ENCODE measurements at places on chromosomes 2 and 18.

DNA sequence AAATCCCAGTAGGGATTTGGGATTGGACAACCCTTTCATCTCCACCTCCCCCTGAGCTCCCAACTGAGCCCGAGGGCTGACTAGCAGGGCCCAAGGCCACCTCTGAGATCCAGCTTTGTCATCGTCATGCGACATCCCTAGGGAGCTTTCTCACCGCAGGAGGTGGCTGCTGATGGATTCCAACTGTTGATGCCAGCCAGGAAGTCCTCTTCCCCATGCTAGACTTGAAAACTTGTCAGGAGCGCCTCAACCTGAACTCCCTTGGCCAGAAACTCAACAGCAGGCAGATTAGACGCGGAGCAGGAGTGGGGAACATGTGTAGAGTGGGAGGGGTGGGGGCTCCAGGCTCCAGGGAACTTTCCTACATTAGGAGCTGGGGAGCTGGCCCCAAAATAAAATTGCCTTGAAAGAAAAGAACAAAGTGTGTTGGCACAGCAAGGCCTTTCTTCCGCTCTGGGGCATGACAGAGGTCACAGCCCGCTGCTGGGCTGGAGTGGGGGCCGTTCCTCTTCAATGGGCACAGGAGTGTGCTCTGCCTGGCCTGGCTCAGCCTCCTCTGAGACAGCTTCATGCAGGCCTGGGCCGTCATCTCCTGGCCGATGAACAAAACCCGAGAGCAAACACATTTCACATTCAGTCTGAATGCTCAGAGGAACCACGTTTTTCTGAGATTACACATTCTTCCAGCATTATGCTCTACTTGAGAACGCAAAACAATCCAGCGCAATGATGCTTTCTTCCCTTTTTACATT is 34.5 kb downstream of the EMILIN2 start:
- peak; percentile 49 for DNase-seq

- DNase-seq: no peak
Observed at GRCh38 chr18:5515011-5515784, 28.6 kb downstream of the EPB41L3 start.

DNA sequence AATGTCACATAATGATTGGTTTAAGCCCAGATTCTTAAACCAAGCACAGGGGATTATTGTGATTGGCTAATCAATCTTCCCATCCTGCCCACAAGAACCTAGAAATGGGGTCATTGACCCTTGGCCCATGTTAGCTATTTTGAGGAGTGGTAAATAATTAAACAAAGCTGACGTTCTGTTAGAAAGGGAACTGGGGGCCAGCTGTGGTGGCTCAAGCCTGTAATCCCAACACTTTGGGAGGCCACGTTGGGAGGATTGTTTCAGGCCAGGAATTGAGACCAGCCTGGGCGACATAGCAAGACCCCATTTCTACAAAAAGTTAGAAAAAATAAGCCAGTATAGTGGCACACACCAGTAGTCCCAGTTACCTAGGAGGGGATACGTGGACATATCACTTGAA is 37.8 kb upstream of the PTPN4 start:
- no peak for DNase-seq

GRCh38 chr2:104858006-104858978 is 4.4 kb downstream of the POU3F3 start:
- no peak for DNase-seq

DNA sequence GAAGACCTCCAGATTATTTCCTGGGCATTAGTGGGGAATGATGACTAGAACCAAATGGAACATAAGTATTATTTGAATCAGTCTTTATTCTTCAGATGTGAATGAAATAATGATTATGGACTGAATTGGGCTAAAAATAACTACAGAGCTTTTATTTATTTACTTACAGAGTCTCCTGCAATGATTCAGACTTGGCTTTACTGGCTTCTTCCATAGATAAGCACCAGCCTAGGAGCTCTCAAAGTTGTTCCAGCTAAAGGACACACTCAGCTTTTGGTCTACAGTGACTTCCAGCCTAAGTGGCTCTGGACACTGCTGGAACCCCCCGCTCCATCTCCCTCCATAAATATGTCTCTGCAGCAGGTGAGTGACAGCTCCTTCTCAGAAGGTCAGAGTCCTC is 24.3 kb upstream of the ARHGAP25 start:
- DNase-seq: no peak
